Body of pancreas (tissue), 4 donors: ENCODE measurements at places on chromosomes 12 and 14.

DNA sequence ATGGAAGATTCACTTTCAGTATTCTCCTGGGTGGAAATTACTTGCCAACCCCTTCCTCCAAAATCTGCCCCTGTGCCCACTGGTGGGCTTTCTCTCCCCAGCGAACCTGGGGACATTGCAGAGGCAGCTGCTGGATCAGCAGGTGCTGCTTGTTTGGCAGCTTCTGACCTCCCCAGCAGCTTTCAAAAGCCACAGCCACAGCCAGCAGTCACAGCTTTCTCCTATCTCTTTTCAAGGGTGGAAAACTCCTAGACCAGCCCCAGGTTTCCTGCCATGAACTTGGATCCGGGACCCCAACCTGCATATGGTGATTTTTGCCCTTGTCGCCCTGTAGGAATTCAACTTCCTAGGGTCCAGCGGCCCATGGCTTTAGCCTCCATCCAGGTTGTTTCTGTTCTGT, 330.8 kb downstream of the ADAMTS20 start:
- DNase-seq, result no peak

- no peak for DNase-seq
Observed at GRCh38 chr12:124721501-124722162, 142.0 kb downstream of the SCARB1 start.

DNA sequence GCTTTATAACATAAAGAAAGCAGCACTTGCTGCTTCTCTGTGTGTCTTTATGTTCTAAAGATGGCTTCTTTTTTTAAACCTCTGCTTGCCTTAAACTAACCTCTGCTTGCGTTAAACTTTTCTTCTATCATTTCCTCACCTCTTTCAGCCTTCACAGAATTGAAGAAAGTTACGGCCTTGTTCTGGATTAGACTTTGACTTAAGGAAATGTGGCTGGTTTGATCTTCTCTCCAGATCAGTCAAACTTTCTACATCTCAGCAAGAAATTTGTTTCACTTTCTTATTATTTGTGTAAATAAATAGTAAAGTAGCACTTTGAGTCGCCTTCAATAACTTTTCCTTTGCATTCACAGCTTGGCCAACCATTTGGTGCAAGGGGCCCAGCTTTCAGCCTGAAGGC, 64.2 kb downstream of the CMAS start:
- DNase-seq, result no peak

GRCh38 chr12:91434081-91434480, 251.5 kb upstream of the DCN start:
- DNase-seq, result no peak

GRCh38 chr14:91919814-91920213, 27.7 kb downstream of the FBLN5 start:
- DNase-seq, result no peak

DNA sequence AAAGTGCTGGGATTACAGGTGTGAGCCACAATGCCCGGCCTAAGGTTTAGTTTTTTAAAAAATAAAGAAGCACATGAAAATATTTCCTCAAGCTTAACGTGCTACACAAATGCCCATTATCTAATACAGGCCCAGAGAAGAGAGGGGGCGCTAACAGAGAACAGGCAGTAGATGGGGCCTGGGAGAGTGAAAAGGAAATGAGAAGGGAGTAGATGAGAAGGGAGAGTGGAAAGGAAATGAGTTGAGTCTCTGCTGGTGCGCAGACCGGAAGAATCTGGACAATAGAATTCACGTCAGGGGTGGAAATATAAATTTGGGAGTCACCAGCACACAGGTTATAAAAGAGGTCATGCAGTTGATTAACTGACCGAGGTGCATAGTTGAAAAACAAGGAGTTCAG, 10.7 kb downstream of the PXN start:
- DNase-seq, result no peak

GRCh38 chr12:53103860-53104305, 597 bp downstream of the SOAT2 start:
- no peak for DNase-seq

- DNase-seq, result peak; percentile 84
Observed at GRCh38 chr14:69879175-69880043, at the start of gene SMOC1. Gene SMOC1, plus strand, starts transcription at chr14:69879416. Its CDS starts 263 bp downstream, at chr14:69879679.

GRCh38 chr12:77932216-77932615, 101.5 kb downstream of the NAV3 start:
- no peak for DNase-seq

GRCh38 chr14:47660158-47660557, 15.2 kb downstream of the MDGA2 start:
- DNase-seq, result no peak

DNA sequence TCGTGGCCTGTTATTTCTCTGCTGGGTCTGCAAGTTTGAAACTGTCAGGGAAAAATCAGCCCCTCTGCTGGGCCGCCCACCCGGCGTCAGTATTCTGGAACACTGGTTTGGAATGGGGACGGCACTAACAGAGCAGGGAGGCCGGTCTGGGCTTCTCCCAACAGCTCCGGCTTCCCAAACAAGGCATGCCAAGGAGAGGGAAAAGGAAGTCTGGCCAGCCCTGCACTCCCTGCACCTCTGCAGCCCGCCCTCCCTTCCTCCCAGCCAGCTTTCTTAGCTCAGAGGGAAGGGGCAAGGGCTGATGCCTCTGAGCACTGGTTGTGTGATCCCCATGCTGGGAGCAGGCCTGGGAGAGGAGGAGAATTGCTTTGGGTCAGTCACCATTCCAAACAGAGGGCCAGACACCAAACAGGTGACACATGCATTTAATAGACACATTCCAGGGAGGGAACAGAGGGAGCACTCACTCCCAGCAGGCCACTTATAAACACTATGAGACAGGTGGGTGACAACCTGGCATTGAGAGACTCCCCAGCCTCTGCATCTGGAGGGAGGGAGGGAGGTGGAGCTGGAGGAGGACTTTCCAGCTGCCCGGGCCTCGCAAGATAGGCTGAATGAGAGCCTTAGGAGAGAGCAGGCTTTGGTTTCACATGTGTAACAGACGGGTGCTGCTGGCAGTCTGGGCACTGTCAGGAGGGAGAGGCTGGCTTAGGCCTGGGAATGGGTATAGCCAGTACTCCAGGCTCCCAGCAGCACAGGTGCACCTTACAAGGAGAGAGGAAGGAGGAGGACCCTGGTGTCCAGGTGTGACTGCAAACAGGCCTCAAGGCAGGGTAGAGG, 10.3 kb downstream of the KRT75 start:
- DNase-seq, result no peak

DNA sequence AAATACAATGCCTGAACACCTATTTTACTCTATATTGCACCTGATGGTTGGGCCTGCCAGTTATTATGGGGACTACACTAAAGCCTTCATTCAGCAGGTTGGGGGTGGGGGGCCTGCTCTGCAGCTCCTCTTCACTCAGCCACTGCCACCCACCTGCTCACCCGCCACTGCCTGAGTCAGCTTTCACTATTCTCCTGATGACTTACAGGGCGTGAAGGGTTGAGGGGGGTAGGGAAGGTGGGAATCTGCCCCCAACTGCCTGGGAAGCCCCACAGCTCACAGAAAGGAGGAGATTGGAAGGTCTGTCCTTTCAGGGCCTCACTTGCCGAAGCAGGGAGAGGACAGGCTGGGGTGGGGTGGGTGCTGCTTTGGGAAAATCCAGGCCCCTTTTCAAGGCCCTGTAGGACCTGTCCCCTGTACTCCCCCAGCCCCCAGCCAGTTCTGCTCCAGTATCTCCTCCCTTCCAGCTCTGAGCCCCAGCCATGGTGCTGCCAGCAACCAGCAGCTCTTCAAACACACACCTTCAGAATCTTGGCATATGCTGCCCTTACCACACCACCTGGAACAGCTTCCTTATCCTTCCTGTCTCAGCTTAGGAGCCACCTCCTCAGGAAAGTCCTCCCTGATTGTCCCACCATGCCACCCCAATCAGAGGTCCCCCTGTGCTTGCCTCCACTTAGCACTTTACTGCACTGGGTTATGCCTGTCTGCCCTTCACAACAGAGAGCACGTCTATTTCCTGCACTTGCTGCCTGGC, 33.1 kb downstream of the IRF2BPL start:
- DNase-seq, result peak; percentile 31

DNA sequence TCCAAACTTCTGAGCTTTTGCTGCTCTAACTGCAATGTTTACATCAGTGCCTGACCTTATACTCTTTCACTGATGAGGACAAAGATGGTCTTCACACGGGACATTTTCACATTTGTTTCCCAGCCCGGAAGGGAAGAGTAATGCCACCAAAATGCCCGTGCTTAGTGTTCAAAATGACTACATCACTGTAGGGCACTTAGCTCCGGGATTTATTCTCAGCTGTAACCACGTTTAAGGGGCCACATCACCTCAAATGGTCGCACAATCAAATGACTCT, 2.9 kb downstream of the GSG1 start:
- no peak for DNase-seq

- DNase-seq, result peak; percentile 27
Observed at GRCh38 chr14:105091054-105091516, 25.9 kb upstream of the GPR132 start.

GRCh38 chr12:12185414-12185813, 81.4 kb downstream of the LRP6 start:
- DNase-seq, result no peak

DNA sequence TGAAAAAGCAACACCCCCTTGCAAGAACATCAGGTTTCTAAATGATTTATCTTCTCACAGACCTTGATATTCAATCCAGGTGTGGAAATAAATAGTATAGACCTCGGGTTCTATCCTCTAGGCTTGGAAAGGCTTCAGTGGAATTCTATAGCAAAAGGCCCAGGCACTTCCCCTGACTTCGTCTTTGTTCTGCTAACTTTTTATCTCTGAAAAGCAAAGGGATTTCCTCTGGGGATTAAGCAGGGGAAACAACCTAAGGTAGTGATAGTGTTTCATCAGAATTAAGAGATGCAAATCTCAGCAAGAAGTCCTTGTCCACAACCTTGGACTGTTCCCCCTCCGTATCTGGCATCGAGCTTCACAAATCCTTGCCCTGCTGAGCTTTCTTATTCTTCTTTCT, 59.5 kb upstream of the DUSP6 start:
- DNase-seq, result no peak

- DNase-seq, result no peak
Observed at GRCh38 chr14:99925471-99925870, 132.3 kb downstream of the EML1 start.

DNA sequence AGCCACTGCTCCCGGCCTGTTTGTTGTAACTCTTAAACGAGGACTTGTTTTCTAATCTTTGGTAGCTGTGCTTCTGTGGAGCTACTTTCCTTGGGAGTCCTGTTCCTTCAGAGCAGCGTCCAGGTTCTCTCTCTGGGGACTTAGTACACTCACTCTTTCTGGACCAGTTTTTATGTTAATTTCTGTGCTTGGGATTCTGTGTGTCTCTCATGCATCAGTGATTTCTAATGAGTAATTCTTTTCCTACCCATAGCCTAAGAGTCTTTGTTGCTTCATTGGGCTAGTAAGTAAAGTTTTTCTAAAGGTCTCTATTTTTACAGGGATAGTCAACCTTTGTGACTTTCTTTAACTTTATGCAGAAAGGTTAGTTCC, 289.3 kb downstream of the FBXL14 start:
- DNase-seq, result no peak

DNA sequence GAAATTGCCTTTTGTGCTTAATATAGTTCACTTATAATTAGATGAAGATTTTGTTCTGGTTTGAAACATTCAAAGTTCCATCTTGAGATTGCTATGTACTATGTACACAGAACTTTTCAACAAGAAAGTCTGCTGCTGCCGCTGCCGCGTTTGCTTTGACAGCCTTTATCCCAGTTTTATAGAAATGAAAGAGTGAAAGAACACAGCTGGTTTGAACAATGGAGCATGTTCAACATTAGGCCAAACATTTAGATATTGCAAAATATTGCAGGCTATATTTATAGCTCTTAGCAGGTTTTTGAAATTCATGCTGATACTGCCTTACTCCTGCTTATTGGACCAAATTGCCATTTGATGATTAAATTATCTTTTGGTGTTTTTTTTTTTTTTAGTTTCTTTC, 299.8 kb upstream of the PRKD1 start:
- no peak for DNase-seq

- no peak for DNase-seq
Observed at GRCh38 chr12:52147964-52148463, 43.8 kb downstream of the KRT80 start.

- DNase-seq, result no peak
Observed at GRCh38 chr12:56979628-56980027, 22.2 kb upstream of the RDH16 start.

DNA sequence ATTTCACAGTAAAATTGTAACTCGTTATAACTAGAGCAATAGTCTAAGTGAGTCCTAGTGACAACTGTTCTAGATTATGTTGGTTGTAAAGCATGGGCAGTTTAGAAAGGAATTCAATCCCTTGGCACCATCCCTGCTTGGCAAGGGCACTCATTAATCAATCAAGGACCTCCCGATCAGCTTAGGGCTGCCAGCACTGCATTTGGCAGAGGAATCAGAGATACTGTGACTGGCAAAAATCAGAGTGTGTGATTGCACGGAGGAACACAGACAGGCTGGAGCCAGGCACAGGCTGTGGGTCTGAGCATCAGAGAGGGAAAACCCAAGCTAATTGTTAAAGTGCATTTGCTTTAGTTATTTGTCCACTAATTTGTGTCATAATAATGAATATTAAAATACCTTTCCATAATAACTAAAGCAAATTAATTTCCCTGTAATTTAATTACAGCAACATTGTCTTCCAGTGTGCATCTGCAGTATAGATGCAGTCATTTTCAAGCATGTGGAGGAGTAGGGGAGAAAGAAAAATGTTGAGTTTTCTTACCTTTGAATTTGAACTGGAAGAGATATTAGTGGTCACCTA, 3.2 kb upstream of the EGLN3 start:
- DNase-seq, result peak; percentile 68

DNA sequence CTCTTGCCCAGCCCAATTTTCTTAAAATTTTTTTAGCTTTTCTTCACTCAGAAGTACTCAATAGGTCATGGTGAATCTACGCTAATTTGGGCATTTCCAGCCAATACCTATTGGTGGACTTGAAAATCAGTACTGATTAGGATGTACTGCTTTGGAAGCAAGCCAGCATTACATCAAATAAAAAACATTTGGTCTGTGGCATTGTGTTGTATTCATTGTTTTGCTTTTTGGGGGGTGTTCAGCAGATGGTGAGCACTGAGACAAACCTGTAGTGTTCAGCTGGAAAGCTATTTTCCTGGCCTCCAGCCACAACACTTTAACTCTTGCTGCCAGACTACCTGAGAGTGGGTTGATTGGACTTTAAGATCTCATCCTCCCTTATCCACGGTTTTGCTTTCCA, 4.0 kb downstream of the MAPKAPK5 start:
- DNase-seq, result no peak

DNA sequence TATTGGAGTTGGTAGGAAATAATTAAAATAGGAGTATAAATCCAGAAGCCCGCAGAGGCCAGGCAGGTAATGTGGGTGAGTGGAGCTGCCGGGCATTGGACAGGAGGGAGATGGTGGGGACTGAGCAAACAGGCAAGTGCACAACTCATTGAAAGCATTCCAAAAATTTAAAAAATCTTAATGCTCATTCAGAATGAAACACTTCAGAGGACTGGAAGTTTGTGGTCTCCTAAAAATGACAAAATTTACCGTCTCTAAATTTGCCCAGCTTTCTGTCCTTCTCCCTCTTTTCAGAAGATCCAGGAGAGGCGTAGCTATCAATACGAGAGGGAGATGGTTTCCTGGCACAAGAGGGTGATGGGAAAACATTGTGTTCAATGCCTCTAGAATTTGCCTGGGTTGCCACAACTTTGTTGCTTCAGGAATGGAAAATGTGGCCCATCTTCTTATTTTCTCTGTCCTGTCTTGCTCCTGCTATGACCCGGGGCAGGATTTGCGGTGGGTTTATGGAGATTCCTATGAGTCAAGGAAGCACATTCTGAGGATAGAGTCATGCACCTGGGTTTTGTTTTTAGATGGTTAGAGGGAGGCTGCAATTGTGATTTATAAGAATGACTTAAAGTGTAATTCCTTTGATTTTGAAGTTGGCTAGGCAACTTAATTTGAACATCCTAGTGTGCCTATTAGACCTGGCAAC, 72.2 kb downstream of the BORCS5 start:
- DNase-seq, result no peak
